Stimulated activated CD4-positive, alpha-beta T cell treated with anti-CD3 and anti-CD28 coated beads, TNF-alpha, amount 100 ng/mL, for 48 hours (primary cell): ENCODE measurements at places on chromosomes 5 and 9.

DNA sequence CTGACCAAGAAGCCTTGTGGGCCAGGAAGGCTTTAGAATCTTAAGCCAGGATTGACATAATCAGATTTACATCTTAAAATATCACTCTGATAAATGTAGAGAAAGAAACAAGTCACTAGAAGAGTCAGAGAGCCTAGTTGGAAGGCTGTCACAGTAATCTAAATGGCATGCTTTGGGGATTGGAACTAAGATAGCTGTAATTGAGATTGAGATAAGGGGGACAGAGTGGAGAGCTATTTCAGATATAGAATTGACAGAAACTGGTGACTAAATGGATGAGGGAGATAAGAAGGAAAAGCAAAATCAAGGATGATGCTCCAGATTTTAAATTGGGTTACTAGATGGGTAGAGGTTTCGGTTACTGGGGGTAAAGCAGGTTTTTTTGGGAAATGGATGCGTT lies 100.5 kb downstream of the XRCC4 start:
- DNase-seq, result no peak

DNA sequence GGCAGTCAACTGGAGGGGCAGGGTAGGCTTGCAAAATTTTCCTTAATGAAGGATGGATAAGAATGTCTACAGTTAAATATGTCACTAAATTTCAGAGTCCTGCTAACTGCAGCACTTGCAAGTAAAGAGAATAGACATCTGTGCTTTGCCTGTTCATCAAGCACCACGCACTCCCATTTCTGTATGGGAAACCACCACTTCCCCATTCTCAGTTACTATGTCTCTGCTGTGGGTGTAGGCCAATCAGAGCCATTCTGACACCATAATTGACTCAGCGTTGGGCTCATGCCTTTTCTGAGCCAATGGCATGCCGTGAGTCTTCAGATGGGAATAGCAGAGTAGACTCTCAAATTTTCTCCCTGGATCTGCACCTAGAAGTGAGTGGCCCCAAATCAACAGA lies 247.5 kb downstream of the GABRB2 start:
- DNase-seq, result no peak

DNA sequence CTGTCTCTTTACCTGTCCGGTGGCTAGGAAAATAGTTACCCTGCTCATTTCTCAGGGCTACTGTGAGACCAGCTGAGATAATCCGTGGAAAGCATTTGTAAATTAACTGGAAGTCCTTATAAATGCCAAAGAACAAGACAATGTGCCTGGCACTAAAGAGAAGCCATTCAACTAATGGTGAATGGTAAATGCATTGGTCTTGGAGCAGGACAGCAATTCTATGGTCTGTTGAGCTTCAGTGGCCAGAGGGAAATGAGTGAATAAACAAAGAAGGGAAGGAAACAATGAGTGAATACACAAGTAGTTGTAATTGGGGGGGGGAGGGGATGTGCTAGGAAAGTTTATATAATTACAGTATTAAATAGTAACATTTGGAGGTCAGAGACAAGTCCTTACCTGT lies 353.6 kb downstream of the SEMA5A start:
- DNase-seq, result no peak

- no peak for DNase-seq
Observed at GRCh38 chr5:114467729-114468128, 105.9 kb downstream of the KCNN2 start.

DNA sequence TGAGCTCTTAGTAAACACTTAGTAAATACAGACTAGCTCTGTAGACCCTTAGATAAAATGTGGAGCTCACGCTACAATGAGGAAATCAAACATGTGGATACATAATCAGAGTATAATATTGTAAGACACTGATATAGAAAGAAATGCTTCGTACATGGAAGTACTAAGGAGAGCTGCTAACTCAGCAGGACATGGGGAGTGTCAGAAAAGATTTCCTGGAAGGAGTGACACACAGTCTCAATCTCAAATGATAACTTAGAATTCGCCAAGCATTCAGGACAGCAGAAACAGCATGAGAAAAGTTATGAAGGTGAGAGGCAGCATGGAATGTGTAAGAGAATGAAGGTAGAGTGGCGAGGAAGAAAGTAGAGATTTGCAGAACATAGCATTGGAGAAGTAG lies 80.8 kb downstream of the ZNF622 start:
- DNase-seq, result no peak

- no peak for DNase-seq
Observed at GRCh38 chr5:62287237-62287636, 18.8 kb upstream of the KIF2A start.

DNA sequence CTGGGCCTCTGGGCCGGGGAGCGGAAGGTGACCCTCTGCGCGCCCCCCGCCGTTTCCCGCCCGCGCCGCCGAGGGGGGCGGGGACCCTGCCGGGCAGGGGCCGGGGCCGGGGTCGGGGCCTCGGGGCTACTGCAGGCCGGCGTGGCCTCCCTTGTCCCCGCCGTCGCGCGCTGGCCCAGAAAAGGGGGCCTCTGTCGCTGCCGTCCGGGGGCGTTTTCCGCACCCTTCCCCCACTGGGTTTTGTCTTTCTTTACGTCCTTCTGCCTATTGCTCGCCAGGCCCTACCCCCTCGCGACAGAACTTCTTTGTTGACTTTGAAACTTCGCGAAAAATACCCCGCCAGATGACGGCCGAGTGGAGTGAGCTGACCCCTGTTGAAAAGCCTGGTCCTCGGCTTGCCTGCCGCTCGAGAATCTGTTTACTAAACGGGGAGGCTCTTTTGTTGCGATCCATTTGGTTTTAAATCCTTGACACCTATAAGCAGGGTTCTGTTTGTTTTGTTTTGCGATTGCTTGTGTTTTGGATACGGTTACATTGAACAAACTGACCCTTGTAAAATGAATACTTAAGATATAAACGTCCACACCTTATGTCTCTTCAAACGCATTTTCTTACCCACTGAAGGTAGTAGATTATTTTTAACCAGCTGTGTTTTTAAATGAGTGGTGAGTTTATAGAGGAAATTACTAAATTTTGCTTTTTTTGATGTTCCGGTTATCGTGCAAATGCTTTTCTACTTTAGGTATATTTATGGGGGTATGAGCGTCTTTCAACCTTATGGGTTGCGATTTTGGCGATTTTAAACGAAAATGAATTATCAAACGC lies 765 bp downstream of the MARCHF6 start:
- no peak for DNase-seq

DNA sequence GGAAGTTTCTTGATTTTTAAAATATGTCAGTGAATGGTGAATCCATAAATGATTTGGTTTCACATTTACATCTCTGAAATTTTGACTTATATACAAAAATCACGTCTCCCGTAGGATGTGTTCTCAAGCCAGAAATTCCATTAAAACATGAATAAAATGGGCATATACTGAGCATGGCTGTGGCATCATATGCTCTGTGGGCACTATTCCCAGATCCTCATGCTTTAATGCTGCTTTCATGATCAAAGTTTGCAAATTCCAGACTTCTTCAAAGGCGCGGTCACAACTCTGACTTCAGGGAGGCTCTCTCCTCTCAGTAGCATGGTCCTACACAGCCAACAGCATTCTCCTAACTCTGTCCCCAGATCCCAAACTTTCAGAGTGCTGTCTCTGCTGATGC lies 723.2 kb downstream of the TAF11L14 start:
- no peak for DNase-seq

DNA sequence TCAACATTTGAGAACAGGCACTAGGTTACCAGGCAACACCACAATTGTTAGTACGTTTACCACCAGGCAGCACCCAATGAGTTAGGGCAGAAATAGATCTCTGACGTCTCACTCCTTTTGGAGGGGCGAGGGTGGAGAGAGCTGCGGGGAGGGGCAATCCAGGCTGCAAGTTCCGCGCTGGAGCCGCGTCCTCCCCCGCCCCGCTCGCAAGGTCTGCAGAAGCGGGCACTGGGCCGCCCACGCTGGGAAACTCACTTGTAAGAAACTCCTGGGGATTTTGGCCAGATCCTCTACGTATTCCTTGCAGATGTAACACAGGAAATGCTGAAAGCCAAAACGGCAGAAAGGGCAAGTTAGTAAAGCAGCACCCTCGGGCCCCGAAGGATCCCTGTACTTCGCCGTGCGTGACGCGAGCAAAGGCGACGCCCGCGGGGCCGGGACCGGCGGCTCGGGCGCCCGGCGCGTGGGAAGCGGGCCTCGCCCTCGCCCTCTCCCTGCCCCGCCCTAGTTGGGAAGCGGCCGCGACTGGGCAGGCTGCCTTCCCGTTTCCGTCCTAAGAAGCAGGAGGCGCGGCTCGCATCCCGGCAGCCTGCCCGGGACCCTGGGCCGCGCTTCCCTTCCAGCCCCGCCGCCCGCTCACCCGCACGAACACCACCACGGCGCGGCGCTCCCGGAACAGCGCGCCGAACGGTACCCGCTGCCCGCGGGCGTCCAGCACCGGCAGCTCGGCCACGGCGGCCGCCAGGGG lies 493 bp downstream of the PRXL2C start:
- peak; percentile 21 for DNase-seq

DNA sequence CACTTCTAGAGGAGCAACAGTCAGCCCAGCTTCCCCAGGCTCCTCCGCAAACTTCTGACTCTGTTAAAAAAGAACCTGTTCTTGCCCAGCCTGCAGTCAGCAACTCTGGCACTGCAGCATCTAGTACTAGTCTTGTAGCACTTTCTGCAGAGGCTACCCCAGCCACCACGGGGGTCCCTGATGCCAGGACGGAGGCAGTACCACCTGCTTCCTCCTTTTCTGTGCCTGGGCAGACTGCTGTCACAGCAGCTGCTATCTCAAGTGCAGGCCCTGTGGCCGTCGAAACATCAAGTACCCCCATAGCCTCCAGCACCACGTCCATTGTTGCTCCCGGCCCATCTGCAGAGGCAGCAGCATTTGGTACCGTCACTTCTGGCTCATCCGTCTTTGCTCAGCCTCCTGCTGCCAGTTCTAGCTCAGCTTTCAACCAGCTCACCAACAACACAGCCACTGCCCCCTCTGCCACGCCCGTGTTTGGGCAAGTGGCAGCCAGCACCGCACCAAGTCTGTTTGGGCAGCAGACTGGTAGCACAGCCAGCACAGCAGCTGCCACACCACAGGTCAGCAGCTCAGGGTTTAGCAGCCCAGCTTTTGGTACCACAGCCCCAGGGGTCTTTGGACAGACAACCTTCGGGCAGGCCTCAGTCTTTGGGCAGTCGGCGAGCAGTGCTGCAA lies 72.8 kb downstream of the NUP214 start:
- no peak for DNase-seq

GRCh38 chr5:124156415-124156996 lies 589.9 kb downstream of the ZNF608 start:
- no peak for DNase-seq

DNA sequence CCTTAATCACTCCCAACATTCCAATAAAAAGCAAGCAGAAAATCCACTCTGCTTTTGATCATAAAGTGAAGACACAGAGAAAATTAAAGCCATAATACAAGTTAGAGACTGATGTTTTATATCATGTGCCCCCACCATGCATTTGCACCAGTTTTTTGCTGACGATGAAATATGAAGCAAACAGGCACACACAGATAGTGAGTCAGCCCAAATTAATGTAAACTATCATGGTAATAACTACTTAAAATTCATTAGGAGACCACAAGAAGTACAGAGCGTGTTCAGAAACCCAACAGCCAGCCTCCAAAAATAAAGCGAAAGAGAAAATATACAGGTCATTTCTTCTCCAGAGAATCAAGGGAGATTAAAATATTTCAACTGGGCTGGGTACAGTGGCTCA lies 46.4 kb upstream of the KDM4C start:
- DNase-seq, result no peak

DNA sequence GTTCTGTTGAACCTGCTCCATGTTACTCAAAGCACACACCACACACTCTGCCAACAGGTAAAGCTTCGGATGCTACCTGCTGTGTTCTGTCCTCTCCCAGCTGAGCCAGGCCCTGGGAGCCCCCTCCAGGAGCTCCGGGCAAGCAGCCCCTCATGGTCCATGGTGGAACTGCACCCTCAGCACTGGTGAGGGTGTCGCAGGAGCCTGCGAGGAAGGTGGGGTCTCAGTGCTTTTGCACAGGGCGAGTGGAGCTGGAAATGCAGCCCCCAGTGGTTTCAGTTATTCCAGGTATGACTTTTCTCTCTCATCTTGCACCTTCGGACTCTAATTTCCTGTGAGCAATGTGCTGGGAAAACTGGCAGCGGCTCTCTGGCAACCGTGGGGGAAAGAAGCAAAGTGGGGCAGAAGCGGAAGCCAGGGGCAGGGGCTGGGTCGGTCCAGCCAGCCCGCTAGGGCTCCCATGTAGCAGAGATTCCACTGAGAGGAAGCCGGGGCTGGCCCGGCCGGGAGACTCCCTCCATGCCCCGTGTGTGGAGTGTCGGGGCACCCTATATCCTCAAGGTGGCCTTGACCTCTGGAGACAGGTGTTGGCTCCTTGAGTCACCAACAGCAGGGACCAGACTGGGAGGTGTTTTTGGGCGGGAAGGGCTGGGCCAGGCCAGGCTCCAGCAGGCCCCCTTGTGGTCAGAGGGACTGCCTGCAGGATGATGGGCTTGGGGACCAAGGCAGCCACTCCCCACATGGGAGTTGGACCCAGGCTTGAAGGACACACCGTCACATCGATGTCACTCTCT lies 75.6 kb upstream of the PRSS3 start:
- peak; percentile 20 for DNase-seq

- no peak for DNase-seq
Observed at GRCh38 chr5:17105744-17106418, 111.5 kb upstream of the BASP1 start.

- DNase-seq, result no peak
Observed at GRCh38 chr5:157997991-157998504, 139.1 kb upstream of the CLINT1 start.

- DNase-seq, result no peak
Observed at GRCh38 chr5:154159343-154159742, 31.2 kb upstream of the GALNT10 start.

DNA sequence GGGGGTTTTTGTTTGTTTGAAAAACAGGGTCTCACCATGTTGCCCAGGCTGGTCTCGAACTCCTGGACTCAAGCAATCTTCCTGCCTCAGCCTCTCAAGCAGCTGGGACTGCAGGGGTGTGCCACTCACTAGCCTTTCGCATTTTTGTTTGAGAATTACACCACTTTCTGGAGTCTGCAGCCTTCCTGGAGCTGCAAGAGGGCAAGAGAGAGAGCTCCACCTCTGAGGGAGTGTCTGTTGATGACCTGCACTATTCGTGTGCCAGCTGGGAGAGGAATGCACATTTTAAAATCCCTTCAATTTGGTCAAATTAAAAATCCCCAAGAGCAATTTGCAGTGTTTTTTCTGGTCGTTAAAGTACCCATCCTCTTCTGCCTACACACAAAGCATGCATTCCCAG lies 5.0 kb upstream of the CKMT2 start:
- DNase-seq, result no peak

DNA sequence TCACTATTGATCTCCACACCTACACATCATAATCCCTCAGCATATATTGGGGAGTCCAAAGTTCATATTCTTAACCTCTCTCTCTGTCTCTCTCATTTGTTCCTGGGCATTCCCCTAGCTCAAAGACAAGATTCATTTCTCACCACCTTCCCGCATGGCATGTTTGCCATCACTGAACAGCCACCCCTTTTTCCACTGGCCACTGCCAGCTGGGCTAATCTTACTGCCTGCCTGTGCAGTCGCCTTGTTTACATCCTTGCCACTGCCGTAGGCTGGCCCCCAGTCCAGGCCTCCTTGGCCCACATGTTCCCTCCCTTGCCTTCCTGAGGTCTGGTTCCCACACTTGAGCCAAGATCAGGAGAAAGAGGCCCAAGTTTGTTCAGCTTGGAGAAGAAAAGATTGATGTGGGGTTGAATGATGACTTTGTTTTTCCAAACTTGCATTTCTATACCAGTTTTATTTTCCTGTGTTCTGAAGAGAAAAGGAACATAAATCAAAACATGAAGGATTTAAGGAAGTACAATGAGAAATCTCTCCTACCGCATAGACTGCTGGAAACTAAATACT lies 80.2 kb downstream of the PLAC8L1 start:
- no peak for DNase-seq
